Activated CD8-positive, alpha-beta memory T cell treated with anti-CD3 and anti-CD28 coated beads for 36 hours (primary cell): ENCODE measurements at places on chromosomes 6 and 20. TPM values are rescaled to one million over a fixed set of nuclear protein-coding genes. Genes with fewer than 3 reads are reported as not detected.

Gene VSTM2L
- not detected for total RNA-seq

Gene SRMS
- not detected for total RNA-seq

Gene PRL
- total RNA-seq = not detected

Gene NTSR1
- total RNA-seq = not detected

Gene SLC22A1
- total RNA-seq = 1.6 TPM

Gene RCAN2
- 0.36 TPM for total RNA-seq

Gene CITED2
- 67.9 TPM for total RNA-seq

Gene MICAL1
- total RNA-seq = 29.9 TPM

Gene MTFR2
- total RNA-seq = 23.2 TPM

Gene STMN3
- 14.5 TPM for total RNA-seq
